ENCODE measurements at places on chromosomes 1 and 21.

- DNase-seq = no peak
Observed at GRCh38 chr1:230413061-230413460, 13.1 kb downstream of the PGBD5 start.

DNA sequence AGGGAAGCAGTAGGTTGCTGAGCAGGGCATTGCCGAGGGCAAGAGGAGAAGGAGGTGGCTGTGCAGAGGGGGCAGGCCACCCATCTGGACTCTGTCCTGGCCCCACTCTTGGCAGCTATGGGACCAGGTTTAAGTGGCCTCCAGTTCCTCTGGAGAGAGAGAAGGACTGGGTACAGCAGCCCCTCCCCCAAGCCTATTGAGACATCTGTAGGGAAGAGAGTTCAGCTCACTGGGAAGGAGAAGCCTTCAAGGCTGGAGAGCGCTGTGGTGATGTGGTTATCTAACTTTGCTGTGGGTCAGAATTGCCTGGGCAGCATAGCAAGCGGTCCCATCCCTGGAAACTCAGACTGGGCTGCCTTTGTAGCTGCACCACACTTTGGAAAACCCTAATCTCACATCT lies 93.9 kb downstream of the KCNJ15 start:
- DNase-seq = no peak

DNA sequence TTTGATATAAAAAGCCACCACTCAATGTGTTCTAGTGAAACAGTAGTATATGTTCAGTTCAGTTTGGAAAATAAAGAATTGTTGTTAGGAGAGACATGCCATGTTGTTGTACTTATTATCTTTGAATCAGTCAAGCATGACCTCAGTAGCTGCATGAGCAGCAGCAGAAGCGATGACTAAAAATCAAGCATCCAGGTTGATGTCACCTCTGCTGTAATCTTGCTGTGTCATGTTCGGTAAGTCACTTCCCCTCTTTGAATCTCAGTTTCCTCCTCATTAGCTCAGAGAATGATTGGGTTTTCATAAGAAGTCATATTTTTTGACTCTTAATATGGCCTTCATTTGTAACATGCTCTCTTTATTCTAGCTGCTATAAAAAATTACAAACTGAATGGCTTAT lies 428.4 kb upstream of the B3GALT2 start:
- no peak for DNase-seq

DNA sequence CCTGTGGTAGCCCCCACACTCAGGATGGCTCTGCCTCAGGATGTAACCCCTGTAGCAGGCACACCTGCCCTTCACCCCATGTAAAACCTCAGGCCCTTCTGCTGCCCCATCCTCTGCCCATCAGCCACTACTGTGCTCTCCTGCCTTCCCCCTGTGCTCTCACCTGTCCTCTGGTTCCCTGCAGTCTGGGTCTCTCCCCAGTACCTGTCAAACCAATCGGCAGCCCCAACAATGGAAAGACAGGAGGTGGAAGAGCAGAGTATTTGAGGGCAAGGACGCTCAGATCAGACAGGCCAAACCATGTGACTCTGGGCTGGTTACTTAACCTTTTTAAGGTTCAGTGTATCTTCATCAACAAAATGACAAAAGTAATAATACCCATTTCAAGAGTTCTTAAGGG lies 30.9 kb downstream of the SMIM12 start:
- no peak for DNase-seq

GRCh38 chr1:193539731-193540459 lies 353.5 kb upstream of the B3GALT2 start:
- DNase-seq = no peak

DNA sequence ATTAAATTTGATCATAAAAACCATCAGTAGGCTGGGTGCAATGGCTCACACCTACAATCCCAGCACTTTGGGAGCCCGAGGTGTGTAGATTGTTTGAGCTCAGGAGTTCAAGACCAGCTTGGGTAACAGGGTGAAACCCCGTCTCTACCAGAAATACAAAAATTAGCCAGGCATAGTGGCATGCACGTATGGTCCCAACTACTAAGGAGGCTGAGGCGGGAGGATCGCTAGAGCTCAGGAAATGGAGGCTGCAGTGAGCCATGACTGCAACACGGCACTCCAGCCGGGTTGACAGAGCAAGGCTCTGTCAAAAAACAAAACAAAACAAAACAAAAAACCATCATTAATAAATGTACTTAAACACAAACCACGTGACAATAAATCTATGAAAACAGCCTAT lies 61.0 kb downstream of the ARID4B start:
- DNase-seq = no peak

GRCh38 chr1:37567023-37567422 lies 10.3 kb downstream of the DNALI1 start:
- no peak for DNase-seq

- DNase-seq = no peak
Observed at GRCh38 chr1:54136963-54137533, 15.8 kb downstream of the CDCP2 start.

- DNase-seq = no peak
Observed at GRCh38 chr1:42680921-42681683, 1.1 kb upstream of the YBX1 start.

- DNase-seq = no peak
Observed at GRCh38 chr1:55243655-55244054, 28.5 kb upstream of the USP24 start.

GRCh38 chr21:33975548-33976081 lies 60.0 kb upstream of the ATP5PO start:
- no peak for DNase-seq

GRCh38 chr1:228182296-228183030 lies 16.9 kb downstream of the IBA57 start:
- no peak for DNase-seq
